ENCODE measurements at places on chromosomes 16 and 17.

DNA sequence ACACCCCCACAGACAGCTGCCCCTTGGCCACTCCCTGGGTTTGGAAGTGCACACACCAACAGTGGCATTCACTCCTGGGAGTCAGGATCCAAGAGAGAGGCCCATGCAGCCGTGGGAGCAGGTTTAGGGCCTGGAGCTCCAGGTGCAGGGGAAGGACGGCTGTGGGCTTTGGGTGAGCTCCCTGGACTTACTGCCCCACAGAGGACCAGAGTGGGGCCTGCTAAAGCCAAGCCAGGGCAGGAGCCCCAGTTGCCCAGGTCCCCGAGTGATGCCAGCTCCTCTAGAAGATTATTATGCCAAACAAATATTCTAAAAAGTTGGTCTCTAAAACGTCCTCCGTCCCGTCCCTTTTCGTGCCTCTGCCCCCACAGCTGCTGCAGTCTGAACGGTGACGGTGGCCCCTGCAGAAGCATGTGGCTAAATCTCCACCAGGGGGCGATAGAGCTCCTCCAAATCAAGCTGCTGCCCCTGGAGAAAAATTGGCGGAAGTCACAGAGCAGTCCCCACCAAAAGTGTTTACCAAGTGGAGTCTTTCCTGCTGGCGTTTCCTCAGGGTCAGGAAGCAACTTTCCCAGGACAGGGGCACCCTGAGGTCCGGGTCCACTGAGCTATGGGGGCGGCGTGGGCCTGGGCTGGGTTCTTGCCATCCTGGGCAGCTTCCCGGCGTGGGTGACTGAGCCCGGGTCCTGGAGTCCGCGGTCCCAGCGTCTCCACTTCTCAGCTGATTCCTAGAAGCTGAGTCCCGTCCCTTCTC is 4.2 kb downstream of the ARMC7 start:
- DNase-seq, result peak; percentile 90

DNA sequence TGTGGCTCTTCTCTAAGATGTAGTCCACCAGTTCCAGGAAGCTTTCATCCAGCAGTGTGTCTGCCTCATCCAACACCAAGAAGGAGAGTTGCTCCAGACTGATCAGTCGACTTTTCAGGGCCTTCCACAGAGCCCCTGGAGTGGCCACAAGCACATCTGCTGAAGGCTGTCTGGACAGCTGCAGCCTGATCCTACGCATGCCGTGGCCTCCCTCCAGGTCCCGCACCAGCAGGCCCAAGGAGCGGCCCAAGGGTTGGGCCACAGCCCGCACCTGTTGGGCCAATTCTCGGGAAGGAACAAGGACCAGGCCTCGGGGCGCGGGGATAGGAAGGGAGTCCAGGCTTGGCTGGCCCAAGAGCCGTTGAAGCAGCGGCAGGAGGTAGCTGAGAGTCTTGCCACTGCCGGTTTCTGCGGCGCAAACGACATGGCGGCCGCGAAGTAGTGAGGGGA is 729 bp downstream of the DDX28 start:
- DNase-seq, result peak; percentile 13

DNA sequence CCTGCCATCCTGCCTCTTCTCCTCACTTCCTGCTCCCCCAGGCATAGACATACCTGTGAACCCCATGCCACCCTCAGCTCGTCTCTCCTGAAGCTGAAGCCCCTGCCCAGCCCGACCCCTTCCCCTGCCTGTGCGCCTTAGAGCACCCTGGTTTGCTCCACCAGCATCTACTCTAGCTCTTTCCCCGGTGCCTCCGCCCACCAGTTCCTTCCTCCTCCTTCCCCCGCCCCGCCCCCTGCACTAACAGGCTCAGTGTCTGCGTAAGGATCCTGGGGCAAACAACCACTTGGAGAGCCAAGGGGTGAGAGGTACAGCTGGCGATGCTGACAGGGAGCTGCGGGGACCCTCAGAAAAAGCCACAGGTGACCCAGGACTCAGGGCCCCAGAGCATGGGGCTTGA is 1.9 kb downstream of the GPR142 start:
- no peak for DNase-seq

DNA sequence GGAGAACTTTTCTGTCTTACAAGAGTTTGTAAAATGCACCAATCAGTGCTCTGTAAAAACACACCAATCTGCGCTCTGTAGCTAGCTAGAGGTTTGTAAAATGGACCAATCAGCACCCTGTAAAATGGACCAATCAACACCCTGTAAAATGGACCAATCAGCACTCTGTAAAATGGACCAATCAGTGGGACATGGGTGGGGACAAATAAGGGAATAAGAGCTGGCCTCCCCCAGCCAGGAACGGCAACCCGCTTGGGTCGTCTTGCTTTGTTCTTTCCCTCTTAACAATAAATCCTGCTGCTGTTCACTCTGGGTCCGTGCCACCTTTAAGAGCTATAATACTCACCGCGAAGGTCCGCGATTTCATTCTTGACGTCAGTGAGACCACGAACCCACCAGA is 18.5 kb upstream of the KCNG4 start:
- DNase-seq, result no peak

DNA sequence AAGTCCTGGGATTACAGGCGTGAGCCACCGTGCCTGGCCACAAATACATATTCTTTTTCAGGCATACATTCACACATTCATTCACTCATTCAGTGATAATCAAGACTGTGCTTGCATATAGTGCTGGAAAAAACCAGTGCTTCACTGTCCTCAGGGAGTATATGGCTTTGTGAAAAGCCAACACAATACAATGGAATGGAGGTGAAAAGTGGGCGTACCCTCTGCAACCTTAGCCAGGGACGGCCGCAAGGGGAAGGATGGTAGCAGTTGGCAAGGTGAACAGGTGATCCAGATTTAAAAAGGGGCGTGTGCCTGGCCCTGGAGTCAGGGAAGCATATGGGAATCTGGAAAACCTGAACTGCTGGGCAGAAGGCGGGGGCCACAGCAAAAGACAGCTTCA is 18.1 kb upstream of the GAN start:
- DNase-seq, result no peak

DNA sequence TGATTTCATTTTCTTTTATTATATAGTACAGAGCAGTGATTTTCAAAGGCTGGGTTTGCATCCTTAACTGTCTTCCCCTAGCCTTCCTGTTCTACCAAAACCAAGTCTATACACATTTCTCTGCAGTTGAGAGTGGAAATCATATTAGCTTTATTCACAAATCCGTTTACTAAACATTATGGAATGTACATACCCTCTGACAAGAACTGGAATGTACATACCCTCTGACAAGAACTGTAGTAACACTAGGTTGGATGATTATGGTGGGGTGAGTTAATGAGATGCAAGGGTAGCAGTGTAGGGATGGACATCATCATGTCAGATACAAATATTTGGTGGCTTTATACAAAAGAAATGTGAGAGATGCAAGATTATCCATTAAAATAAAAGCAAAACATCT is 154.8 kb downstream of the CYB561 start:
- no peak for DNase-seq

DNA sequence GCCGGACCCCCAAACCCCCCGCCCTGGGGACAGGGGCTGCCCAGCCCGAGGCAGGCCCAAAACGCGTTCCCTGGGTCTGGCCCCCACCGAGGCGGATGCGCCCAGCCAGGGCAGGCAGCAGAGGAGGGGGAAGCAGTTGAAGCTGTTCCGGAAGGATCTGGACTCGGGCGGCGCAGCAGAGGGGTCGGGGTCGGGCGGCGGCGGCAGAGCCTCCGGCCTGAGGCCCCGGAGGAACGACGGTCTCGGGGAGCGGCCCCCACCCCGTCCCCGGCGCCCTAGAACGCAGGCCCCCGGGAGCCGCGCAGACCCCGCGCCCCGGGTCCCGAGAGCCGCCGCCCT is 22.9 kb upstream of the ZFPM1 start:
- no peak for DNase-seq

DNA sequence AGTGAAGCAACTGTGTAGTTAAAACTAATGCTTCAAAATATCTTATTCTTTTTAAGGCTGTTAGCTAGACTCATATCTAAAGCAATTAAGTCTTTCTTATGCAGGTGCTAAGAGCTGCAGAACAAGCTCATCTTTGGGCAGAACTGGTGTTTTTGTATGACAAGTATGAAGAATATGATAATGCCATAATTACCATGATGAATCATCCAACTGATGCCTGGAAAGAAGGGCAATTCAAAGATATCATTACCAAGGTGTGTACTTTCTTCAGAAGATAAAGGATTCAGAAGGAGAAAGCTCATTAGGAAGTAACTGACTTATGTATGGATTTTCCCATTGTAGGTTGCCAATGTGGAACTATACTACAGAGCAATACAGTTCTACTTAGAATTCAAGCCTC is 23.9 kb downstream of the PTRH2 start:
- DNase-seq, result no peak

DNA sequence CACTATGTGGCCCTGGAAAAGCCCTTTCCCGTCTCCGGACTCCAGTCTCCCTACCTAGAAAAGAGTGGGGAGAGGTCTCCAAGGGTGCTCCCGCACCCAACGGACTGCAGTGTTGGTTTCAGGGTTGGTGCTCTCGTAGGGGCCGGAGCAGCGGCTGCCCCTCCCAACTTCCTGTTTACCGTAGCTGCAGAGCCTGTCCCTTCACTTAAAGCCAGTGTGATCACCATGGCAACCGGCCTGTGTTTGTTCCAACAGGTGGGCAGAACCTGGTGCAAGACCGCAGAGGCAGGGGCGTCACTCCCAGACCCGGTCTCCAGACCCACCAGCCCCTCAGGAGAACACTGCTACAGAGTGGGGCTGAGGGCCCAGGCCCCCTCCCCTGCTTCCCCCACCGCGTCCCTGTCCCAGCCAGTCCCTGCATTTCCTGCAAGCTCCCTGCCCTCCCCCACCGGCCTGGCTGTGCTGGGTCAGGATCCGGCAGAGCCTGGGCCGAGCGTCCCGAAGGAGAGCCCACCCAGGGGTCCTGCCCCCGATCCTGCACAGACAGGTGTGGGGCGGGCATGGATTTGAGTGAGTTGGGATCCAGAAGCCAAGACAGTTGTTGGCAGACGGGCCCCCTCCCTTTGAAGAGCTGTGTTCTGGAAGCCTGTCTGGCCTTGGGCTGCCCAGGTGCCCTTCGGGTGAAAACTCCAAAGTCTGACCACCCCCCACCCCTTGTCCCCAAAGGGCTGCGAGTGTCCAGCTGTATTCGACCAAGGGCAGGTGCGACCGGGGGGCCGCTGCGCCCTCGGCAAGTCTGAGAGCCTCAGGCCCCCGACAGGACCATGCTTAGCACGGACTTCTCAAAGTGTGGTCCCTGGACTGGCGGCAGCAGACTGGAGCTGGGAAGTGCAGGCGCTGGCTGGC is 1.5 kb upstream of the BAIAP3 start:
- DNase-seq, result no peak

DNA sequence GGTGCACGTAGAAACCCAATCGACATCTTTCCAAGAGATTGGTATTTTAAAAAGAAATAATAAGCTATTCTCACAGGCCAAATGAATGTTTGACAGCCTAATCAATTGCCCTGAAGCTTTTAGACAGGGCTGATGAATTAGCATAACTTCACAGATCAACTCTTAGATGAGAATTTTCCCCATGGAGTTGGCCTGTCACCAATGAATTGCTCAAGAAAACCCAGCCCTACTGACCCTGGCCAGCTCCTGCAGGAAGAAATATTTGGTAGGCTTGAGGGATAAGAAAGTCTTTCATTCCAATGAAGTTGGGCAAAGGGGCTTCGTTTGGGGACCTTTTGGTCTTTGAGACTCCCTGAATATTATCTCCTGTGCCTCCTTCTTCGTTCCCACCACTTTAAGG is 23.4 kb upstream of the SEC14L1 start:
- no peak for DNase-seq

DNA sequence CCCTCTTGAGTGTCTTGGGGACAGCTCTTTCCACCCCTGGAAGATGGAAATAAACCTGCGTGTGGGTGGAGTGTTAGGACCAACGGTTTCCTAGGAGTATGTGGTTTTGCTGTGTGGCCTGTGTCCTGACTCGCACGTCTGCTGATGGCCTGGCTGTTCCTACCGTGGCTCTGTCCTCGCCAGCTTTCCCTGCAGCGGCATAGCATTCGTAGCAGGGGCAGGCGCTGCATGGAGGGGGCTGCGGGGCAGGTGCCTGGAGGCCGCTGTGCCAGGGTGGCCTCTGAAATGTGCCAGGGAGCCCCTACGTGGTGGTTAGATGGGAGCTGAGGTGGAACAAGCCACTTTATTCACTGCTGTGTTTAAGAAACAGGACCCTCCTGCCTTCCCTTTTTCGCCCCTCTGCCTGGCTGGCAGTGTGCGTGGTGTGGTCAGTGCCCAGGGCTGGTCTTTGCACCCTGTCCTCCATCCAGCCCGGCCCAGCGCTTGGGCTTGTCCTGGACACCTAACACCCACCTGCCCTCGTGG is 10.6 kb downstream of the SLC16A3 start:
- DNase-seq, result no peak

DNA sequence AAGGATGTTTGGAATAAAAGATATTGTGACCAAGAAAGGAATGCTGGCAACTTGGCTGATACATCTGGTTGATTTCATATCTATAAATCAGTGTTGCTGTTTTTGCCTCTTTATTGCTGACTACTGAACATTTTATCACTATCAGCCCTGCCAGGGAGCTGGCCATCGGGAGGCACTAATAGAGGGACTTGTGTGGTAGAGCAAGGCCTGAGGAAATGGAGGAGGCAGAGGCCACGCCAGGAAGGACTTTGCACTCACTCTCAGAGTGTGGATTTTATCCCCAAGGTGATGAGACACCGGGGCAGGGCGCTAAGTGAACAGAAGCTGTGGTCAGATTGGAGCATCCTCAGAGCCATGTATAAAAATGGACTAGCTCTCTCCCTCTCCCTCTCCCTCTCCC is 9.3 kb upstream of the CYB561 start:
- no peak for DNase-seq

DNA sequence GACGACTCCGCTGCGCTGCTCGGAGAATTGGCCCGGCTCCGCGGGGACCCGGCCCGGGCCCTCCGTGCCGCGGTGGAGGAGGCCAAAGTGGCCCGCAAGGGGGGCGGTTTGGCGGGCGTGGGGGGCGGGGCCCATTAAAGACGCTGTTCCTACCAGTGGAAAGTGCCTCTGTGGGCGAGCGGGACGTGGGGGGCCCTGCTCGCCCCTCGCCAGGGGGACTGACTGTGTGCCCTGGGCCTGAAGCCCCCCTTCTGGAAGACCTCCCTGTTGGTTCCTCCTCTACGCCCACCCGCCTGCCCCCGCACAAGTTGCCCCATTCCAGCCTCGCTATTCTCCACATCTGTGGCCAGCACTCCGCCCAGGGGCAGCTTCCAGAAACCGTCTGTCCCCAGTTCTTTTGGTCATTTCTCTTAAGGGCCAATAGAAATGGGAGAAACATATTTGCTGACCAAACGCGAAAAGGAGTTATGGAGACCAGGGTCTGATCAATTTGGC is 1.9 kb upstream of the FGF11 start:
- no peak for DNase-seq
